ENCODE measurements at places on chromosomes 3 and 15.
A peak's percentile ranks its signal among the peaks of the same experiment; 100 is the strongest.

GRCh38 chr3:173513123-173513522 is 115.6 kb downstream of the NLGN1 start:
- no peak for DNase-seq

GRCh38 chr15:61393949-61394348 is 164.8 kb upstream of the RORA start:
- no peak for DNase-seq

DNA sequence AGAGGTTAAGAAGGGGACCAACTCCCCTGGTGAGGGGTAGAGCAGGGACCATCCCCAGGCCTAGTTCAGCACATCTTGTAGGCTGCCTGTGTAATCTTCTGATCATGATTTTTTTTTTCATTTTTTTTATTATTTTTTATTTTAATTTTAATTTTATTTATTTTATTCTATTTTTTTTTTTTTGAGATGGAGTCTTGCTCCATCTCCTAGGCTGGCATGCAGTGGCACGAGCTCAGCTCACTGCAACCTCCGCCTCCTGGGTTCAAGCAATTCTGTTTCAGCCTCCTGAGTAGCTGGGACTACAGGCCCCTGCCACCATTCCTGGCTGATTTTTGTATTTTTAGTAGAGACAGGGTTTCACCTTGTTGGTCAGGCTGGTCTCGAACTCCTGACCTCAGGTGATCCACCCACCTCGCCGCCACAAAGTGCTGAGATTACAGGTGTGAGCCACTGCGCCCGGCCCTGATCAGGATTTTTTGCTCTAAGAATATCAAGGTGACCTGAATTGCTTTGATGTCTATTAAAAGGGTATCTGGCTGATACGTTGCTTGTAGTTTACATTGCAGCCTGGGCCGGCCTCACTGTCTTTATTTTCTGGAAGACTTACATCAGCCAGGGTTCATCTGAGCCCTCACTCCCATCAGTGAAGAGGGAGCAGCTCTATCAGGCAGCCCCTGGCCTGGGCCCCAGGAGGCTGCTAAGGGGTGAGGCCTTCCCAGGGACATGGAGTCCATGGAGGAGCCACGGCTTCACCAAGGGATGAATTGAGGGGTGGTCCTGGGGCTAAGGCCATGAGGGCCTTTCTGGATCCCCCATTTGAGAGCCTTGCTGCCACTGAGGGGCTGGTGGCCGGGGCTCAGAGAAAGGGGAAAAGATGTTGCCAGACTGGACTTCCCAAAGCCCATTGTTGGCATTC is 10.7 kb downstream of the SYNM start:
- DNase-seq, result no peak

DNA sequence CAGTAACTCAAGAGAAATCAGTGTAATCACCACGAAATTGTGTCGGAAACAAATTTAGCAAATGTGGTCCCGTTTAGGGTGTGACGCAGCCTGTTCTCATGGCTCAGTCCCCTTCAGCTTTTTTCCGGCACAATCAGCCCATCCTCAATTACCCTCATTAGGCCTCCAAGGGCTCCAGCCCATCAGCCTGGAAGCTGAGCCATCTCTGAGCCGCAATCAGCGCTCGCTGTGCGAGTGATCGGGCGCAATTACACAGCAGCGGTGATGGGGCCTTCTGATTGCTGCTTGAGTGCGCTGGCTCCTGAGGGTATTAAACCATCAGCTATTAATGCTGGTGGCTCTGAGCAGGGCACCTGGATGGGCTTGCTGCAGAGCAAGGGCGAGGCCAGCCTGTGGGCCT is 55.6 kb downstream of the PLXNA1 start:
- DNase-seq, result no peak

- DNase-seq, result peak; percentile 37
These were observed 30.7 kb upstream of the ANPEP start for GRCh38 chr15:89845305-89845893.
